ENCODE measurements at places on chromosomes 11 and 22.

GRCh38 chr11:108733479-108734116 lies 68.7 kb downstream of the DDX10 start:
- DNase-seq = peak; percentile 85

DNA sequence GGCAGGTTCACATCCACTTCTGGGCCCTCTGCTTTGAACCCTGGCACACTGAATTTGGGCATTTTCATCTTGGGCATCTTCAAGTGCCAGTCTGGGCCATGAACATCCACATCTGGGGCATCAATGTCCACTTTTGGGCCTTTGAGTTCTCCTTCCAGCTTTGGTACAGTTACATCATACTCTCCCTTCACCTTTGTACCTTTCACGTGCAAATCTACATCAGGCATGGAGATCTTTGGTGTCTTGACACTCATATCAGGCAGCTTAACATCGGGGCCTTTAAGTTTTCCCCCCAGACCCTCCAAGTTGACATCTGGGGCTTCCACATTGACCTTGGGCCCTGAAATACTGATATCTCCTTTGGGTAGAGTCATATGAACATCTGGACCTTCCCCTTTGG lies 14.5 kb downstream of the AHNAK start:
- DNase-seq = no peak

DNA sequence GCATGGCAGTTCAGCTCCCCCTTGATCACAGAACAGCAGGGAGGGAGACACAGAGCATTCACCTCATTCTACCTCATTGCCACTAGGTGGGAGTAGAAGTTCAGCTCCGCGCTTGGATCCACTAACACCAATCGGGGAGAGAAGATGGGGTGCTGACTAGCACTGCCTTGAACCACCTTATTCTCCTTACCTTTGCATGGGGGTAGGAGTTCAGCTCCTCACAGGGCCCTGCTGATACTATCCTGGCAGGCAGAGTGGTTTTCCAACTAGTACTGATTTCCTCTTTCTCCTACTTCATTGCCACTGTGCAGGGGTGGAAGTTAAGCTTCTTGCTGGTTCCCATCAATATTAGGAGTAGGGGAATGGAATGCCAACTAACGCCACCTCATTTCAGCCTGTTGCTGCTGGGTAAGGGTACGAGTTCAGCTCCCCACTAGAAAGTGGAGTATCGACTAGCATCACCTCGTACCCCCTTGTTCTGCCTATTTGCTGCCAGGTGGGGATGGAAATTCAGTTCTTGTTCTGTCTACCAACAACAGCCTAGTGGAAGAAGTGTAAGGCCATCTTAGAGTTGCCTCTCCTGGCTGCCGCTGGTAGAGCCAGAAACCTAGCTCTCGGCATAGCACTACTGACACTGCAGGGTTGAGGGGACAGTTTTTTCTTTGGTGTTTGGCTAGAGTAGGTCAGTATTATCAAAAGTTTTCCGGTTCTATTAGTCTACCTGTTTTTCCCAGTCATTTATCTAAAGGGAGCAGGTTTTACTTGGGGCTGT lies 550.9 kb upstream of the CCDC90B start:
- peak; percentile 6 for DNase-seq

GRCh38 chr22:29541845-29542244 lies 11.7 kb downstream of the THOC5 start:
- DNase-seq = peak; percentile 34

- DNase-seq = peak; percentile 37
Measured at GRCh38 chr22:25950111-25950510, 208.1 kb downstream of the MYO18B start.

GRCh38 chr11:118916842-118917388 lies 8.8 kb downstream of the BCL9L start:
- no peak for DNase-seq

DNA sequence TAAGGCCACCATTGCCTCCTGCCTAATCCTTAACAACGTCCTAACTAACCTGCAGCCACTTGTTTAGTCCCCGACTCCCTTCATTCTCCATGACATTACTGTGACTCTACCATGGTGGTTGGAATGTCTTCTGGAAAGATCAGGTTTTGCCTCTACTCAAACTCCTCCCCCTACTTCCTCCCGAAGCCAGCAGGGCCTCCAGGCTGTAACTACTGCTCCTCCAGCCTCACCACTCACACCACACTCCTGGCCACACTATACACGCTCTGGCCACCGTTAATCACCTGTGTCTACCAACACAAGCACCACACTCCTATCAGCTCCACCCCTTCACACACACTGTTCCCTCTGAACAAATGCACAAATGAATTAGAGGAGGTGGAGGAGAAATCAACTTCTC lies 69.2 kb downstream of the PACSIN2 start:
- no peak for DNase-seq

DNA sequence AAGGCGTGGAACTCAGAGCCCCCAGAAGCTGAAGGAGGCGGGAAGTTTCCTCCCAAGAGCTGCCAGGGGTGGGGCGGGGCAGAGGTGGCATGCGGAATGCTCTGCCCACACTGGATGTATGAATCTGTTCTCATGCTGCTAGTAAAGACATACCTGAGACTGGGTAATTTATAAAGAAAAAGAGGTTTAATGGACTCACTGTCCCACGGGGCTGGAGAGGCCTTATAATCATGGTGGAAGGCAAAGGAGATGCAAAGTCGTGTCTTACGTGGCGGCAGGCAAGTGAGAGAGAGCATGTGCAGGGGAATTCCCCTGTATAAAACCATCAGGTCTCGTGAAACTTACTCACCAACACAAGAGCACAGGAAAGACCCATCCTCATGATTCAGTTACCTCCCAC lies 57.6 kb downstream of the SMIM38 start:
- peak; percentile 37 for DNase-seq

DNA sequence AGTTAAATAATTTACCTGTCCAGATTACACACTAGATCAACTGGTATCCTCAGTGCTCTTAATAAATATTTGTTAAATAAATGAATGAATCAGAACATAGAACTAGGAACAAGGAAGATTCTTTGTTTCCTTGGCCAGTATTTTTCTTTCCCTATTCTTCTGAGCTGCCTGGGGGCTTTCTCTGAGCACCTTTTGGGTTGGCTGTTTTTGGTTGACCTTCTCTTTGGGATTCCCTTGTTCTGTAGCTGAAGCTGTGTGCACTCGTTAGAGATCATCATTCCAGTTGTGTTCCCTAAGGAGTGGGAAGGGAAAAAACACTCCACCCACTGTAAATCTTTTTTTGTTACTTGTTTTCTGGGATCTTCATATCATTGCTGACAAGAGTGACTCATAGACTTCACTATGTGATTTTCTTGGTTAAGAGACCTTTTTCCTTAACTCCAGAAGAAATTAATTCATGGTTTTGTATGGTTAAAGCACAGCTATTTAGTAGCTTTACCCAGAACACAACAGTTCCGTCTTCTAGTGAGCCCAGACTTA lies 84.3 kb downstream of the STIM1 start:
- DNase-seq = no peak

DNA sequence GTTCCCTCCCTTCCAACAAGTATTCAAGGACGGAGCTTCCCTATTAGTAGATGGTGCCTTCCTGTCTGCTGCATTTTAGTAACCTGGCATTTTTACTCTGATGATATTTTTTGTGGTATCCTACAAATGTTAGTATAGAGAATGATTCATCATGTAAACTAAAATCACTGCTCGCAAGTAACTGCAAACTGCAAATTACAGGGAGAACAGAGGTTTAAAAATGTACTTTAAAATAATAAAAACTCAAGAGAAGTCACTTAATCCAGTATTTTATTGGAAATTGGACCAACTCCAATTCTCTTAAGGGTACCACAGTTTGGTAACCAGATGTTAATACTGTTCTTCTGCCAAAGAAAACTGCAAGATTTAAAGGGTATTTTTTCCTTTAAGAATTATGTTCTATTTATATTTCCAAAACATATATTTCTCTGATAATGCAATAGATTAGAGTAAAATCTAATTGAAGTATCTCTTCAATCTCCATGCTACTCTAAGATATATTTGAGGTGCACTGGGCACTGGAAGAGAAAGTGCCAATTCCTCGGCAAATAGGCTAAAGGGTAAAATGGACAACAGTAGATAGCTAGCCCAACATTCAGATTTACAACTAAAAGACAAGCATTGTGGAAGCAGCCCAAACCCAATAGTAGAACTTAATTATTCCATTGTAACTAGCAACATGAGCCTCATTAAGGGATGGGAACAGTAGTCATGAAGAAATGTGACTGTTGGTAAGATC lies 298.0 kb downstream of the TTC28 start:
- DNase-seq = no peak

- DNase-seq = no peak
Measured at GRCh38 chr11:108914211-108914610, 249.3 kb downstream of the DDX10 start.

- DNase-seq = no peak
Measured at GRCh38 chr22:39244136-39244495, 666 bp downstream of the PDGFB start.

- DNase-seq = no peak
Measured at GRCh38 chr22:35981900-35982299, 46.7 kb downstream of the RBFOX2 start.

DNA sequence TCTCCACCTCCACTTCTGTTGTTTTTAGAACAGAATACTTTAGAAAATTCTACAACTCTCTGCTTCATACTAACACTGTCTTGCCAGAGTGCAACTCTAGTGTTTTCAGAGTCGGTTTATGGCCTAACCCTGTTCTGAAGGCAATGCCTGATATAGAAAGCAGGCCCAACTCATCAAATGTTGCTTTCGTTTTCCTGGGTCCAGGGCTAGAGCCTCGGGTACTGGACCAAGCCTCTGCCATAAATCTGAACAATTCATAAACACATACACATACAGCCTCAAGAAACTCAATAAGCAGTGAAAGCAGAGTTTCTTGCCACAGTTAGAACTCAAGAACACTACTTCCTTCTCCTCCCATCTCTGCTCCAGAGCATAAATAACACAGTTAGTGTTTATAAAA lies 9.8 kb downstream of the TMEM218 start:
- no peak for DNase-seq

GRCh38 chr22:25475257-25476022 lies 89.0 kb upstream of the GRK3 start:
- DNase-seq = peak; percentile 23

- DNase-seq = peak; percentile 78
Measured at GRCh38 chr11:27509908-27510307, 3.3 kb upstream of the LIN7C start.

DNA sequence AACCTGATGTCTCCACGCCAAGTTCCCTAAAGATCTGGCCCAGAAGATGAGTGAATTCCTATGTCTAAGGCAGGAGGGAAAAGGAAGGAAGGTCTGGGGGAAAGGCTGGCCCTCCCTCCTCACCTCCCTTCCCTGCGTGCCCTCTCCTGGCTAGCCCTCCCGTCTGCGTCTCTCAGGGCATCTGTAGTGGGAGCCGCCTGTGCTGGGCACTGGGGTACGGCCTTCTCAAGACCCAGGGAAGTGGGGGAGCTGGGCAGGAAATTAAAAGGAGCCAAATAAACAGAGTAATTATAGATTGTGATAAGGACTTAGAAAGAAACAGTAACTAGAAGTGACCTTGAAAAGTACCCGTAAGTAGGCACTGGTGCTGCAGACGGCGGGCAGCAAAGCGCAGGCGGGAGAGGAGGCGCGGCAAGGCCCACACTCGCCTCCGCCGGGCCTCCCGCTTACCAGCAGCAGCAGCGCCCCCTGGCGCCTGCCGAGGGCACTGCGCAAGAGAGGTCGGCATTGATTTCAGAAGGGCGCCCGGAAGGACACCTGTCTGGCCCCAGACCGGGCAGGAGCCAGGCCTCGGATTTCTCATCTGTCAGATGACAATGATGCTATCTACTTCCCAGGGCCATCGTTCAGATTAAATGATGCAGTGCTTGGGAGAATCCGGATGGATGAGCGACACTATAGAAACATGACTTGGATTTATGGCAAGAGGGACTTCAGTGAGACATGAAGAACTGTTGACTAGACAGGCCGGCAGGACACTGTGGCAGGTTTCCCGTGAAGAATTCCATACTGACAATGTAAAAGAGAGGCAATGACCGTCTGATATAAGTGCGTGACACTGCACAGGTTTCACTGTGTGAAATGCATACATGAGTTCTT lies 7.3 kb downstream of the KCNJ1 start:
- DNase-seq = peak; percentile 73

- no peak for DNase-seq
Measured at GRCh38 chr11:115409691-115410220, 94.5 kb downstream of the CADM1 start.

DNA sequence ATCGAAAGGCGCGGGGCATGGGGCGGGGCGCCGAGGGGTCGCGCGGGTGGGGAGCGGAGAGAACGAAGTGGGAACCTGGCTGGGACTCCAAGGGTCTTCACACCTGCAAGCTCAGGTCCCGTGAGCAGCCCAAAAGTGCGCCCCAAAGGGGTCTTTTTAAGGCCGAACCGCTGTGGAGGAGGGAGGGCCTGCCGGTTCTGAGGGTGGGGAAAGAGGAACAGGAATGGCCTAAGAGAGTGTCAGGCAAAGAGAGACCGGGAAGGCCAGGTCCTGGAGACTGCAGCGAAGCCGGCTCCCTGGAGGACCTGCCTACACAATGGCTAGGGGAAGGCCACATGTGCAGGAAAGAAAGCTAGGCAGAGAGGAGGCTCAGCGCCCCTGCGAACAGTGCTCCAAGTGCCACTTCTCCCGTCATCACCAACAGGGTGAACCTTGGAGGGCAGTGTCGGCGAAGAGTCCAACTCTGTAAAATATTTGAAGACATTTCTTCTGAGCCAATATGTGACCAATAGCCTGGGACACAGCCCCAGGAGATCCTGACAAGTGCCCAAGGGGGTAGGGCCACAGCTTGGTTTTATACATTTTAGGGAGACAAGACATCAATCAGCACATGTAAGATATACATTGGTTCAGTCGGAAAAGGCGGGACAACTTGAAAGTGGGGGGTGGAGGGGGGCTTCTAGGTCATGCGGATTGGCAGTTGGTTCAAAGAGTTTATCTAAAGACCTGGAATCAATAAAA lies 710 bp upstream of the DGCR2 start:
- DNase-seq = peak; percentile 33

DNA sequence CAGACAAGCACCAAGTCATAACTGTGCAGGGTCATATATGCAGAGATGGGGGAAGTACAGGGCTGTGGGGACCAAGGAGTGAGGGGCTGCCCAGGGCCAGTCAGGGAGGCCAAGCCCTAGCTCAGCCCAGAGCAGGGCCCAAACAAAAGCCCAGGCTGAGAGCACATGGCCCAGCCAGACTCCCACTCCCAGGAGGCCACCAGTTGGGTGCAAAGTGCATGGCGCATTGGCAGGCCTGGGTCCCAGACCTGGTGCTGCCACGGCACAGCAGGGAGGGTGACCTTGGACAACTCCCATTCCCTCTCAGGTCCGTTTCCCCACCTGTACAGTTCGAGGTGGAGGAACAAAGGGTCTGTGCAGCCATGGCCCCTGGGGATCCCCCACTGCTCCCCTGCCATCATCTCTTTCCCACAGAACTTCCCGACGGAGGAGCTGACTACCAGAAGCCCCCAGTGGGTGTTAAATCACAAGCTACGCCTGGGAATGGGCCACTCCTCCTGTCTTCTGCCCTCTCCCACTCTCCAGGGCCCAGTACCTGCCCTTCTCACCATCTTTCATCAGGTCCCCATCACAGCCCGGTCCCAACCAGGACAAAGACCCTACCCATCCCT lies 608 bp downstream of the NIPSNAP1 start:
- no peak for DNase-seq

DNA sequence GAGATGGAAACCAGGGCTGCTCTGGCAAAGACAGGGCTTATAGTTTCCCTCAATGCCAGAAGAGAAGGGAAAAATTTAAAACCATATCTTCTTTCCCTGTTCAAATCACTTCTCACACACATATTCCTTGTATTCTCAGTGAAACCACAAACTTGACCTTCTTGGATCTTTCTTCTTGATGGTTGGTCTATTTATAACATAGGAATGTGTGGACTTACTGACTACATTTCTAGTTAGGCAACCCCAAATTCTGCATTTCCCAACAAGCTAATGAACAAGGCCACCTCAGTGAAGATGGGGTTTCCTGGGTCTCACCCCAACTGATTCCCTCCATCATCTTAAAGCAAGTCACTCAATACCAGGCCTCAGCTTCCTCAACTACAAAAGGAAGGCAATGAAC lies 3.8 kb upstream of the QSER1 start:
- DNase-seq = no peak
